ENCODE measurements at places on chromosomes 7 and 10.

DNA sequence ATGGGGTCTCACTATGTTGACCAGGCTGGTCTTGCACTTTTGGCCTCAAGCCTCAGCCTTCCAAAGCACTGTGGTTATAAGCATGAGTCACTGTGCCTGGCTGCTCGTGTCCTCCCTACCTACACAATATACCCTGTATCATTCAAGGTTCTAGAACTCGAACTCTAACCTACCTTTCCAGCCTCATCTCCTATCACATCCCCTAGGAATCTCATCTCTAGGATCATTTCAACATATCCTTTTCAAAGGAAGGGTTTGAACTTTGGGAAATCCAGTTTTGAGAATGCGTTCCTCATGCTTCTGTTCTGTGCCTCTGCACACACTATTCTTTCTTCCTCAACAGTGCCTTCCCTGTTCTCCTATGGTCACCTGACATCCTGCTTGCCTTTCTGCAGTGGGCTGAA, 87.8 kb upstream of the RHEB start:
- DNase-seq, result no peak

DNA sequence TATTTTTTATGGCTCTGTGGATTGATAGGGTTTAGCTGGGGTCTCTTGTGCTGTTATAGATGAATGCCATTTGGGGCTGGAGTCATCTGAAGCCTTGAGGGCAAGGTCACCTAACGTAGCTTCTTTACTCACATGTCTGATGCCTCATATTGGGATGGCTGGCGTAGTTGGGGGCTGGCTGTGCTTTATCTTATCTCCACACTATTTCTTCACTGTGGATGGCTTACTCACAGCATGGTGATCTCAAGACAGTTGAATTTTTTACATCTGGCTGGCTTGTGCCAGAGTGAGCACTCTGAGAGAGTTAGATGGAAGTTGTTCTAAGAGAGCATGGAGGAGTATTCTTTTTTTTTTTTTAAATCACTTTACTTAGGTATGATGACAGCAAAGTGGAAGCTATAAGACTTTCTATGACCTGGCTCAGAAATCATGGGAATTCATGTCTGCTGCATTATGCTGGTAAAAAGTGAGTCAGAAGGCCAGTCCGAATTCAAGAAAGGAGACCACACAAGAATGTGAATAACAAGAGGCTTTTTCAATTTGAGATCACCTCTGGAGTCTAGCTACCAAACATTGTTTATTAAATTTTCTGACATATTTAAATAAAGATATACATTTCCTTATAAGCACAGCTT, 252.4 kb upstream of the TPK1 start:
- no peak for DNase-seq

DNA sequence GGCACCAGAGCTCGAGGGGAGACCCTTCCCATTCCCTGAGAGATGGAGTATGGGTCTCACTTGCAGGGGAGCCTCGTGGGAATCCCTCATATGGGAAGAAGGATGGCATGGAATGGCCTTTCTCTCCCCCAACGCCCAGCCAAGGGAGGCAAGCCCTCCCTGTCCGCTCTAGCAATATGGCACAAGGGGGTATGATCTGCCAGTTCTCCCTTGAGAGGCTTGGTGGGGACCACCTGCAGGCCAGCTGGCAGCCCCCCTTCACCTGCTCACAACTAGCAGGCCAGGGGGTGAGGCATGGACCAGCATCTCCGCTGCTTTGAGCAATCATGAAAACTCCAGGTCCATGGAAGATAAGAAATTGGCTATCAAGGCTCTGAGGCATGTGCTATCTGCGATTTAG, 70.8 kb downstream of the PARP12 start:
- DNase-seq, result no peak

DNA sequence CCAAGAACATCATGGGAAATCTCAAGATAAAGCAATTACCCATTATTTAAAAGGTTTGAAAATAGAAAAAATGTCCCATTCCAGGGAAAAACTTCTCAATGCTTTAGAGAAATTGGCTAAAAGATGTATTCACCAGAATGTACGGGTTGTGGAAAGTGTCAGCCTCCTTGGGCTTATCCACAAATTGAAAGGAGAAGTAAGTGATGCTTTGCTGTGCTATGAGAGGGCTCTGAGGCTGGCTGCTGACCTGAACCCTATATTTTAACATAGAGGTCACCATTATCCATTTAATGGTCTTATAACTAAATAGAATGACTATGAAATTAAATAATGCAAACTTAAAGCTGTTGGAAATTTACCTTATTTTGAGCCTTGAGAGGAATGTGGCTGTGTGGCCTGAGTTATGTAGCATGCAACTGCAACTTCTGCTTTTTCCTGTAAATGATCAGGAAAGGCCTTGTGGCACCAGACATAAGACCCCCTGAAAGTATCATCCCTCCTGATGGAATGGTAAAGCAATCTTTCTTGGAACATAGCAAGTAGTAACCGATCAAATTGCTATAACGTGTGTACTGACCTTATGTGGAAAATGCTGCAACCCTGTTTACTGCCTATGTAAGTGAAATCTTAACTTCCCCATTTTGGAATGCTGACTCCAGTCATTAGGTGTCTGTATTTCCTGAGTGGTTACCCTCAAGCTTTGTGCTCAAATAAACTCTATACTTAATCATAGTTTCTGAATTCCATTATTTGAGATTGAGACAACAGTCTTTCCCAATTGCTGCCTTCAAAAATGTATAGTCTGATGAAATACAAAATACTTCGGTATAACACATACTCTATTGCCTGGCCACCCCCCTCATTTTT, 6.9 kb downstream of the IFIT1B start:
- no peak for DNase-seq

GRCh38 chr10:76185471-76186301, 754.3 kb downstream of the LRMDA start:
- DNase-seq, result no peak

- no peak for DNase-seq
Observed at GRCh38 chr7:31073326-31074119, 21.4 kb downstream of the ADCYAP1R1 start.

- no peak for DNase-seq
Observed at GRCh38 chr10:125857185-125857760, 23.8 kb downstream of the DHX32 start.

DNA sequence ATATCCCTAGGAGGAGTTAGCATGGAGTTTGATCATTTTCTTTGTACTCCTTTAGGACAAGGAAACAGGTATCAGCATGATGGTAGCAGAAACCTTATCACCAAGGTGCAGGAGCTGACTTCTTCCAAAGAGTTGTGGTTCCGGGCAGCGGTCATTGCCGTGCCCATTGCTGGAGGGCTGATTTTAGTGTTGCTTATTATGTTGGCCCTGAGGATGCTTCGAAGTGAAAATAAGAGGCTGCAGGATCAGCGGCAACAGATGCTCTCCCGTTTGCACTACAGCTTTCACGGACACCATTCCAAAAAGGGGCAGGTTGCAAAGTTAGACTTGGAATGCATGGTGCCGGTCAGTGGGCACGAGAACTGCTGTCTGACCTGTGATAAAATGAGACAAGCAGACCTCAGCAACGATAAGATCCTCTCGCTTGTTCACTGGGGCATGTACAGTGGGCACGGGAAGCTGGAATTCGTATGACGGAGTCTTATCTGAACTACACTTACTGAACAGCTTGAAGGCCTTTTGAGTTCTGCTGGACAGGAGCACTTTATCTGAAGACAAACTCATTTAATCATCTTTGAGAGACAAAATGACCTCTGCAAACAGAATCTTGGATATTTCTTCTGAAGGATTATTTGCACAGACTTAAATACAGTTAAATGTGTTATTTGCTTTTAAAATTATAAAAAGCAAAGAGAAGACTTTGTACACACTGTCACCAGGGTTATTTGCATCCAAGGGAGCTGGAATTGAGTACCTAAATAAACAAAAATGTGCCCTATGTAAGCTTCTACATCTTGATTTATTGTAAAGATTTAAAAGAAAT, 4.8 kb downstream of the BAMBI start:
- no peak for DNase-seq

DNA sequence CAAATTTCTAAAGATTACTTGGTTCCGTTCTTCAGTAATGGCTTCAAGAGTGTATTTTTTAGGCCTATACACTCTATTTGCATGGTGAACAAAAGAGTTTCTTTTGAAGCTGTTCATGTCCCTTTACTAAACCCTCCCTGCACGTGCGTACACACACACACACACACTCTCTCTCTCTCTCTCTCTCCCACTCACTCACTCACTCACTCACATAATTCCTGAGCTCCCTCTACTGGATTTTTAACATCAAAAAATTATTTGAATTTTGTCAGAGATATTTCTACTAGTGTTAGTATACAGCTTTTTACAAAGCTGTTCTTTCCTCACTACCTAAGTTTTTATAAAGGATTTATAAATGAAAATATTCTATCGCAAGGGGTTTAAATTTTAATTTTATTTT, 85.9 kb downstream of the UBE3C start:
- DNase-seq, result no peak

DNA sequence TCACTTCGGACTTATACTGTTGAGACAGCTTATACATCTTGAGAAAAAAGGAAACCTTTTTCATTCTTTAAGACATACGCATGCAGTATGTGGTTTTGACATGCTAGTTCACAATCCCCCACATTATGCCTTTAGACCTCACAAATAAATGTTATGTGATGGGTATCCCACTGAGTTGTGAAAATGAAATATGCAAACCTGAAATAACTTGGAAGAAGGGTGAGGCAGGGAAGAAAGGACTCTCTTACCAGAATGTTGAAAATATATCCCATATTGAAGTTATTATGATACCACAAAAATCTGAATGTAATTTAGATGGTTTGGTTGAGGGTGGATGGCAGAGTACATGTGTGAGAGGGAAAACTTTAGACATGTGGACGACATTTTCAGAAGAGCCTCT, 379.8 kb downstream of the BBS9 start:
- DNase-seq, result no peak

DNA sequence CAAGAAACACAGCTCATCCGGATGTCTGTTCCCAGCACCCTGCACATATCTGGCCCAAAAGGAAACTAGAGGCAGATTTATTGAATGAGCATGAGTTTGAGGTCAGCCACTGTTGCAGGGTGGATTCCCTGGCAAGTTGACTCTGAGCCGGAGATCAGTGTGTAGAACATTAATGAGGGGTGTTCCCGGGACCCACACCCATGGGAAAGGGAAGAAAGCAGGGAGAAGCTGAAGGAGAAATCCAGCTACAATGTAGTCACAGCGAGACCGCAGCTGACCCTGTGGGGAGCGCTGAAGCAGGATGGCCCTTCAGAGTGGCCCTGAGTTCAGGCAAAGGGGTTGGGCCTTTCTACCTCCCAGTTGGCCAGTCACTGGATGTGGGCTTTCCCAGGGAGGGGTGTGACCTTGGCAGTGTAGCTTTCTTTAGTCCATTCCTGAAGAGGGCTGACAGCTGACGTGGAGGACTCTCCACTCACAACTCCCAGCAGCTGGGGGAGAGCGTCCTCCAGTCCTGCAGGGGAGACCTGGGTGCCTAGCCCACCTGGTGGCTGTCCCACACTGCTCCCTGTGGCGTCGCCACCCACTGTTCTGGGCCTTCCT, 324.2 kb upstream of the ZMIZ1 start:
- no peak for DNase-seq

GRCh38 chr10:67883710-67884312, 645 bp upstream of the SIRT1 start:
- DNase-seq, result no peak

DNA sequence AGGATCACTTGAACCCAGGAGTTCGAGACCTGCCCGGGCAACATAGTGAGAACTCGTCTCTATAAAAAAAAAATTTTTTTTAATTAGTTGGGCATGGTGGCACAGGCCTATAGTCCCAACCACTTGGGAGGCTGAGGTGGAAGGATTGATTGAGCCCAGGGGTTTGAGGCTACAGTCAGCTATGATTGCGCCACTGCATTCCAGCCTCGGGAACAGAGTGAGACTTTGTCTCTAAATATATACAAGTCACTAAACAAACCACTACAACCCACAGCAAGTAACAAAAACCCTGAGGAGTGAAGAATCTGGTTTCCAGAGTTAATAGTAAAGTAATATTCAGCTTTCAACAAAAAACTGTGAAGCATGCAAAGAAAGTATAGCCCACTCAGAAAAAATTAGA, 32.7 kb upstream of the HHEX start:
- DNase-seq, result no peak

DNA sequence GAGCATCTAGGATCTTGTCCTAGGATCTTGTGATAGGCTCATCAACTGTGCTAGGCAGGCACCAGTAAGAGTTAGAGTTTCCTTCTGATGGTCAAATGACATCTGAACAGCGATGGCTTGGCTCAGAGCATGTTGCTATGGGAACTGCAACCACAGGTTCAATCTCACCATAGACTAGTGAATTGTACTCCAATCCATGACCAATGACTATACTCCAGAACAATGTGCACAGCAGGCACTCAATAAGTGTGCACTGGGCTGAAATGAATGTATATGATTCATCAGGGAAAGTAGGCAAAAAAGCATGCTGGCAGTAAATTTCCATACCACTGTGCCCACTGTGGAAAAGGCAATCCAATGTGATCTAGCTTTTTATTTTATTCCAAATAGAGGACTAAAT, 163.6 kb upstream of the HPS1 start:
- DNase-seq, result no peak

- no peak for DNase-seq
Observed at GRCh38 chr7:50497068-50497642, 47.0 kb upstream of the FIGNL1 start.

DNA sequence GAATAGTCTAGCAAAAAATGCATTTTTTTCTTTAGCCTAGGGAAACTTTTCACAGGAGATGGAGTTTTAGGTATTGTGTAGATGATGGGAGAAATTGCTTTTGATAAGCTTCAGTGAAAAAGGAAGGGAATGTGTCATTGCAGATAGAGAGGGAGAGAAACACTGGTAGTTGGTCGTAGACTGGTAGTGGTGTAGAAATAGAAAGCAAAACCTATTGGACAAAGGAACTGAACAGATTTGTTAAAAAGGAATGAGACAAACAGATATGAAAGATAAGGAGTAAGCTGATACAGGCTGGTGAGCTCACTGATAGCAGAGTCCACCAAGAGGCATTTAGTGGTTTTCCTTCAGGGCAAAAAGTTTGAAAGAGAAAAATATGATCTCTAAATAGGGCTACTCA, 94.3 kb downstream of the ZEB1 start:
- no peak for DNase-seq

DNA sequence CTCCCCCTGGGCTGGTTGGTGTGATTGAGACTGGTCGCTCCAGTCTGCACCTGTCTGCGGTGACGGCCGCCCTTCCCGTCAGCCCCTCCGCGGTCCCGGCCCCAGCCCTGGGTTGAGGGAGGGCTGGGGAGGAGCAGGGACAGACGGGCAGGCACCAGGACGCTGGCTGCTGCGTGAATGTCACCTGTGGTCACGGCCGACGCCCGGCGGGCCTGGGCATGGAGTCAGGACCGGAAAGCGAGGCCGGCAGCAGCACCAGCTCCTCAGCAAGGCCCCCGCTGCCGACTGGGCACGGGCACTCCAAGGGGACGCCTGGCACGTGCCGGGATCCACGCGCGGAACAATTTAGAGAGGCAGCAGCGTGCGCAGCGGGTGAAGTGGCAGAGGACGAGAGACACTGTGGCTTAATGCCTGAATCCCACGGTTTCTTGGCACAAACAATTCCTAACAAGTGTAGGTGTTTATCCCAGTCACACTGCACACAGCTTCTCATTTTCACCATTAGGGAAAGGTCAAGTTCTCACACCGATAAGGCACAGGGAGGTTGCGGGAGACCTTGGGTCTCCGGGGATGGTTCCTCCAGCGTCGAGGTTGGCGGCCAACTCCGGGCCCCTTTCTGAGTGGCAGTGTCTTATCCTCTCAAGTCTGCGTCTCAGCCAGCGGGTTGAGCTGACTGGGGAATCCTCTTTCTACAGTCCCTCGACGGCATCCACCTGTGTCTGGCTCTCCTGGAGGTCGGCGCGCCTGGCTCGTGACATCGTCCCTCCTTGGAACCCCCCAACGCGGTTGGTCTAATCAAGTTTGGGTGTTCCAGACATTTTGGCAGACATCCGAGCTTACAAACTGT, 66.4 kb upstream of the ADGRA1 start:
- no peak for DNase-seq
